ENCODE measurements at places on chromosomes 3 and 15.

DNA sequence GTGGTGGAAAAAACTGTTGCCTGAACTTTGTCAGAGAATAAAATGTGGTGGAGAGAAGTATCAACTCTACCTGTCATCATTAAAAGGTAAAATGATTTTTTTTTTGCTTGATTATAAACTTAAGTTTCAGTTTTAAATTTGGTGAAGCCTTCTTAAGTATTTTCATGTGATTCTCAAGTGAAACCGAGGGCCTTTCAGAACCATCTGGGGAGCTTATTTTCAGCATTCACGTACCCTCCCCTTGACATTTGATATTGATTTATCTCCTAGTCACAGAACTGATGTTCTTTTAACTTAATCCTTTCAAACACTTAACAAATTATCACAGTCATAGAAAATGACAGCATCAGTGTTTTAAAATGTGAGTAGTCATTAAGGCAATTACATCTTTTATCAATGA is 38.5 kb downstream of the HPS3 start:
- DNase-seq, result no peak

- no peak for DNase-seq
Measured at GRCh38 chr3:36512555-36512954, 132.3 kb downstream of the STAC start.

DNA sequence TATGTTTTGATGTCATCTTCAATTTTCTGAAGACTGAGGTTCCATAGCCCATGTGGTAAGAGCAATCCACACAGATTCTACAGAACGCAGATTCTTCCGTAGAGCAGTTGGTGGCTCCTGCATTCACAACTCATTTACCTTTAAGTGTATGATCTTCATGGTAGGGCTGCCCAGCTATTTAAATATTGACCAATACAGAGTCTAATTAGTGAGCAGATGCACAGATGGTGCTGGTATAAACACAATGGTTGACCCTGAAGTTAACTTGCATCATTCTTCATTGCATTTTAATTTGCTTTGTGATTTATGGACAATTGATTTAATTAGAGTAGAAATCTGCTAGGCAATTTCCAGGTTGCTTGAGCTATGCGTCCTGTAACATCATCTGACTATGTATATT is 269.2 kb downstream of the SQOR start:
- DNase-seq, result no peak

DNA sequence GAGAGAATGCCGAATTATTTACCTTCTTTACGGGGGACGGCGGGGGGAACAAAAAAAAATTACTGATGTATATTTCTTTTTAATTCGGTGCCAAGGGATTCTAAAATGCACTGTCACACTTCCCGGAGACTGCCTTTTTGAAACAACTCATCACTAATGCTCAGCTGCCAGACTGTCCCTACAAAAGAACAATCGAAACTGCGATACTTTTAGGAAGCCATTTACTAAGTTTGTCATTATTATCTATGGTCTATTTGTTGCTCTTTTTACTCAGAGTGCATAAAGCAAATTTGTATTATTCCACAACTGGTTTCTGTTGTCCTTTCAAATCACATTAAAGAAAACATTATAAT is 60.8 kb downstream of the TM4SF4 start:
- no peak for DNase-seq

- DNase-seq, result no peak
Measured at GRCh38 chr3:53114412-53115074, 15.7 kb downstream of the RFT1 start.

DNA sequence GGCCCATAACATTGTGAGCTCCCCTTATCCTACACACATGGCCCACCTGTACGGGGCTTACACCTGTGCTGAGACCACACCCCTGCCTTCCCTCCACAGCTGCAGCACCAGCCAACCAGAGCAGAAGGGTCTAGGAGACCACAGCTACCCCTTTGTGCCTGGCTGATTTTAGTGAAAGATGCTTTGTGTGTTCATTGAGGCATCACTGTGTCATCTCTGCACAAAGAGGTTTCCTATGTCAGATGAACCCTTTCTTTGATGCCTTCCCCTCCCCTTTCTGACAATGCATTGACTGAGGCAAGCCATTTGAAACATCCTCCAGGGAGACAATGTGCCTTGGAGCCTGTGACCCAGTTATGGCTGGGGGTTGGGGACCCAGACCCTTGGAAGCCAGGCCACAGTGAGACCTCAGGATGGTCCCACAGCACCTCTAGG is 54.9 kb upstream of the SLC7A14 start:
- no peak for DNase-seq

GRCh38 chr15:23857028-23857641 is 170.0 kb upstream of the NDN start:
- DNase-seq, result no peak

- no peak for DNase-seq
Measured at GRCh38 chr3:183868796-183869195, 15.9 kb downstream of the PARL start.

- no peak for DNase-seq
Measured at GRCh38 chr15:57189466-57189865, 186.8 kb upstream of the CGNL1 start.

DNA sequence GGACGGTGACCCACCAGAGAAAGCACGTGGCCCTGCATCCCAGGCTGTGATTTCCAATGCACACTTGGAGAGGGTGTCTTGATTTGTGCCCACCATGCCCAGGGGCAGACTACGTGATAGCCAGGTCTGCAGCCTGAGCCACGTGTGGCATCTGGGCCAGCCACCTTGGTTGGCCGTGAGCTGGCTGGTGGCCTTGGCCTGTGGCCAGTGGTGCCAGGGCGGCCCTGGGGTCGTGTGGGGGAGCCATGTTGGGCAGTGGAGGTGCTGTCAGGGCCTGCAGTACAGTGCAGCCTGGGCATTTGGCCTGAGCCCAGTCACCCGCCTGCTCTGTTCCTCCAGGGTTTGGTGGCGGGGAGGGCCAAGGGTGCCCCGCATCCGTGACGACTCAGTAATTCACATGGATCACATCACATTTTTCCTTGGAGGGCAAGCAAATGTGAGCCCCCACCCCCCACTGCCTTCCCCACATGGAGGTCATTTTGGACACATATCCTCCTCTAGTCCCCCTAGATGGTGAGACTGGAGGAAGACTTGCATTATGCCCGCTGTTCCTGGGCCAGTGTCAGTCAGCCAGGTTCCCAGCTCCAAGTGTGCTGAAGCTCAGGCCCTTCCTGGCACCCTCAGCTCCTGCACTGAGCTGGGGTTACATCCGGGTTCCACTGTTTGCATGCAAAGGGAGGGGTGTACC is 201.4 kb downstream of the UBE3A start:
- no peak for DNase-seq

- no peak for DNase-seq
Measured at GRCh38 chr3:41580274-41580959, 381.1 kb downstream of the CTNNB1 start.

DNA sequence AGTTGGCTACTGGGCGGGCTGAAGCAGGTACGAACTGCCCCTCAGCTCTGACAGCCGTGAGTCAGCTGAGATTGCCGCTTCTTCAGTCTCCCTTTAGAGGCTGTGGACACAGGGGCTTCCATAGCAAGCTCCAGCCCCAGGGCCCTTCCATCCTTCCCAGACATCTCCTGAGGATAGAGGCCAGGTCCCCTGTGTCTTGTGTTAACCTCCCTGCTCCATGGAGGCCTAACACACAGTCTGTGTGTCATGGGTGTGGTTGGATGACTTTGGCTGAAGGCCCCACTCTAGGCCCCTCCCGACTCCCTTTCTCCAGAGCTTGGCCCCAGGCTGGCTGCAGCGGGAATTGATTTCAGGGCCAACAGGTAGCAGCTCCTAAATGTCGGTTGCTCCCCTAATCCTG is 116.1 kb upstream of the TLE3 start:
- DNase-seq, result no peak

- no peak for DNase-seq
Measured at GRCh38 chr3:42936157-42936981, 30.4 kb downstream of the ZNF662 start.

- DNase-seq, result no peak
Measured at GRCh38 chr3:141385406-141386125, 17.3 kb downstream of the ZBTB38 start.

- DNase-seq, result no peak
Measured at GRCh38 chr15:88797663-88798339, 5.4 kb upstream of the ACAN start.

DNA sequence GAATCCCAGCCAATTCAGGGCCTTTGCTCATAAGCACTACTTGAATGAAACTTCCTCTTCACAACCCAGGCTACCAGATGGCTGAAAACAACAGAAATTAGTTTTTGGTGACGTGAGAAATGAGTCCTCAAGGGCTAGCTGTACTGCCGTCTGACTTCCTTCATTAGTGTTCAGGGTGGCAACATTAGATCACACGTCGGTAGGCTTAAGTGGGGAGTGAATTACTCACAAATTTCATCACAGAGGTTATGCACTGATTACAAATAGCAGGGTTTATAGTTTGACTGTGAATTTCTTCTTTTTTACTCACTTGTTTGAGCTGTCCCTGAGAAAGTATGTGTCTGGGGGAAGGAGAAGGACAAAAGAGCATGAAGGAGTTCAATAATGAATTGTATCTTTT is 397.2 kb downstream of the GAP43 start:
- DNase-seq, result no peak

DNA sequence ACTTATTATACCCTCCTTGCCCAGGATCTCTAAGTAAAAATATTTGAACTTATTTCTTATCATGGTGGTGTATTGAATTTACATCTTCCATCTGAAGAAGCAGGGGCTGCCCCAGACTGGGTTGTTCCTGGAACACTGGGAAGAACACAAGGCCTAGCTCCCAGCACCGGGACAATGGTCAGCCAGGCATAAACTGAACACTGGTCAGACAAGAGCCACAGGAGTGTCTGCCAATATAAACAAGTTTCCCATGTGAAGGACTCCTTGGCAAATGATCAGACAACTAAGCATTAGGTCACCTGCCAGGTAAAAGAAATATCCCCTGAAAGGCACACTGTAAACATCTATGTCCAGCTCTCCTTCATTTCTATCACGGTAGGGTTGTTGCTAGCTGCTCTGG is 172.4 kb downstream of the ATP8B4 start:
- no peak for DNase-seq

- DNase-seq, result no peak
Measured at GRCh38 chr15:67280217-67280616, 25.6 kb downstream of the IQCH start.

GRCh38 chr3:149153402-149153801 is 24.0 kb downstream of the HPS3 start:
- no peak for DNase-seq

GRCh38 chr15:68234060-68234459 is 4.5 kb upstream of the CLN6 start:
- DNase-seq, result no peak

DNA sequence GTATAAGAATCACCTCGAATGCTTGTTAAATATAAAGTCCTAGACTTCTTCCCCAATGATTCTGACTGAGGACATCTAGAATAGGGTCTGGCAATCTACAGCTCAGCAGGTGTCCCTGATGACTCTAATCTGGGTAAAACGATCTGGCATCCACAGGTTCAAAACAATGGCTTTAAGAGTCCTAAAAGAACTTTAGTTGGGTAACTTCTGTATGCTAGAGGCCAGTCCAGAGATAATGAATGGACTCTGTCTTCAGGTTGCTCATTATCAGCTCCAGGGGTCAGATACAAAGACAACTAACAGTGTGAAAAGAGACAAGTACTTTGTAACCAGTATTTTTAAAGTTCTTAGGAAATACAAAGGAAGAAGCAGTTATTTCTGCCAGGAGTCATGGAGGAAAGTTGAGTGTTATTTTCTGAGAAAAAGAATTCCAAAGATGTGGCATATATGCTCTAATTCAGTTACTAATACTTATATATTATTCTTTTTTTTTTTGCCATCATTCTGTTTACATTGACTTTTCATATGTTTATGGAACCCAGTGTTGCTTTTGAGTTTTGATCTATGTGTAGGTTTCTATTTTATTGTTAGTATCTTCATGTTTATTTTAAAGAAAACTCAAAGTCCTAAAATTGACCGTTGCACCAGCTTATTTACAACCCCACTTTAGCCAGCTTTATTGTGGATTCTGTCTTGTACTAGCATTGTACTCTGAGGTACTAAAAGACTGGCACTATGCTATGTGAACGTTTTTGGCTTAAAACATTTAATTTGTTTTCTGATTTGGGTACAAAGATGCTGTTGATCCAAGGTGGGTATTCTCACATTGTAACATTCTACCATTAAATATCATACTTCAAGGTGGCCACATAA is 3.1 kb upstream of the GPR15 start:
- no peak for DNase-seq

GRCh38 chr15:40263024-40263754 is 19.7 kb downstream of the ANKRD63 start:
- no peak for DNase-seq

DNA sequence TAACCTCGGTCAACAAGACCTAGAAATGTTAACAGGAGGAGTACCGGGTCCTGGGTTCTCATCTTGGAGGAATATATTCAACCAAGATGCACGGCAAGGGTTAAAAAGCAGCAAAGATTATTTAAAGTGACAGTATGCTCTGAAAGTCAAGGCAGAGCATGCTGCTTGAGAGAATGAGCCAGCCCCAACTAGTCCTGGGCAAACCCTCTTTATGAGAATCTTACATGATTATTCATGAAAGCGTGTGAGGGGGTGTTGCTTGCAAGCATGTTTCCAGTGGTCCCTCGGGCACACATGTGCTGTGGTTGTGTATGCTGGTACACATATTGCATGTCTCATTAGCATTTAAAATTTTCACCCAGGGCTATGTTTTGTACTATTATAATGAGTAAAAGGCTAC is 1445.6 kb downstream of the SI start:
- no peak for DNase-seq

GRCh38 chr3:168040607-168041208 is 55.0 kb downstream of the GOLIM4 start:
- peak; percentile 50 for DNase-seq

DNA sequence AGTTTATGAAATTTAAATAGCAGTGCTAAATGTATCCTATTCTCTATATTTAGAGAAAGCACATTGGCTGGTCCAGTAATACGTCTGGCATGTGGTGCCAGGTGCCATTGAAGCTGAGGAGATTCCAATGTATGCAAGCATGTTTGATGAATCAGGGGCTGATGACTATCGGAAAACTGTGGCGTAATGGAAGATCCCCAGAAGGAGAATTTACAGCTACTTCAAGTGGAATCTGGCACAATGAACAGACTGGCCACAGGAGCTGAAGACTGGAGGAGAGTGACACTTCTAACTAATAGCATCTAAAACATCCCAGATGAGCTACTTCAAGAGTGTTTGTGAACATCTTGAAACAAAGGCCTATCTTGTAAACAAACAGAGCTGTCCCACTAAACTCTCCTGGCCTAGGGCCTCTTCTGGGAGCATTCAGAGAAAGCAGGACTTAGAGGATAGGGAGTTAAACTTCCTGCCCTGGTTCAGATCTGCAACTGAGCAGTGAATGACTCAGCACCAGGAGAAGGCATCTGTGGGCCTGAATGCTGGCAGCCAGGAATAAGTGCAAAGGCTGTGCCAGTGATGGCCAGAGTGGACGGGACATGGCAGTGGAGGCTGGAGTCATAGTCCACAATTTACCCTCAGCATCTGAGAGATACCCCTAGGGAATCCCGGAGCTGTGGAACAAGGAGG is 15.2 kb upstream of the ACTC1 start:
- no peak for DNase-seq

GRCh38 chr3:32958509-32958908 is 7.1 kb downstream of the CCR4 start:
- no peak for DNase-seq

- no peak for DNase-seq
Measured at GRCh38 chr15:76135516-76135915, 75.7 kb downstream of the TMEM266 start.

- no peak for DNase-seq
Measured at GRCh38 chr3:173351886-173352285, 45.7 kb upstream of the NLGN1 start.
